ENCODE measurements at places on chromosomes 1 and 21.

- no peak for DNase-seq
These were observed 16.3 kb downstream of the PIK3C2B start for GRCh38 chr1:204478172-204478899.

DNA sequence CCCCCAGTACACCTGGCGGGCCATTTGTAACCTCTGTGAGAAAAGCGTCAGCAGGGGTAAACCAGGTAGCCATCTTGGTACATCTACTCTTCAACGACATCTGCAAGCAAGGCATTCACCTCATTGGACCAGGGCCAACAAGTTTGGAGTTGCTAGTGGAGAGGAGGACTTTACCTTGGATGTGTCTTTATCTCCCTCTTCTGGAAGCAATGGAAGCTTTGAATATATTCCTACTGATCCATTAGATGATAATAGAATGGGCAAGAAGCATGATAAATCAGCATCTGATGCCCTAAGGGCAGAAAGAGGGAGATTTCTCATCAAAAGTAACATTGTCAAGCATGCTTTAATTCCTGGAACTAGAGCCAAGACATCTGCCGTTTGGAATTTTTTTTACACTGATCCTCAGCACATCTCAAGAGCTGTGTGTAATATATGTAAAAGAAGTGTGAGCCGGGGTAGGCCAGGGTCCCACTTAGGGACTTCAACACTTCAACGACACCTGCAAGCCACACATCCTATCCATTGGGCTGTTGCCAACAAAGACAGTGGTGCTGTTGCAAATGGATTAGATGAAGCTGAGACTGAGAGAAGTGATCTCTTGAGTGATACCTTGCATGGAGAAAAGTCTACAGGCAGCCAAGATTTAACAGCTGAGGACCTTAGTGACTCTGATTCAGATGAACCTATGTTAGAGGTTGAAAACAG is 2.7 kb downstream of the ZBED6 start:
- no peak for DNase-seq

- no peak for DNase-seq
These were observed 366.9 kb downstream of the TGFB2 start for GRCh38 chr1:218711884-218712674.

DNA sequence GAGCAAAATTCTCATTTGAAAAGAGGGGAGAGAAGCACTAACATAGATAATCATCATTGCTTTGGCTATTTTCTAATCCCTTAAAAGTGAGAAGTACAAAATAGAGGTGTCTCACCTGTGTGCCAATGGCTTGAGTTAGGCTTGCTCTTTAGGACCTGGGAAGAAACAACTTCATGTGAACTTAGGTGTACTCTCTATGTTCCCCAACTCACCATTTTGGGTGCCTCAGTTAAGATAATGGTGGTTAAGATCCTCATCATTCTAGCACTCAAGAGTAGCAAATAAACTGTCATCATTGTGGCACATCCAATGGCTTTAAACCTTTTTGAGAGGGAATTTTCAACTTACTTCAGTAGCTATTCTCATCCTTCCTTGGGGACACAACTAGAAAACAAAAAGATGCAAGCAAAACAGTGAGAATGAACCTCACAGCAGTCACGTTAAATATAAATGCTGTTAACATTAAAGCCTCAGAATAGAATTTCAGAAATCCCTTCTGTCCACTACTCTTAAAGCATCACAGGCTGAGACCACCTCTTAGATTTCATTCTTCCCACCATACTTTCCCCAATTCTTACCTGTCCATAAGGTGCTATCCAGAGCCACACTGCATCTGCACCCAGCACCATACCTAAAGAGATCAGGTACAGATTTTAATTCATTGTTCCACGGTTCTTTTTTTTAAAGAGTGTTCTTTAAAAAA is 1.2 kb downstream of the GAS5 start:
- peak; percentile 29 for DNase-seq

DNA sequence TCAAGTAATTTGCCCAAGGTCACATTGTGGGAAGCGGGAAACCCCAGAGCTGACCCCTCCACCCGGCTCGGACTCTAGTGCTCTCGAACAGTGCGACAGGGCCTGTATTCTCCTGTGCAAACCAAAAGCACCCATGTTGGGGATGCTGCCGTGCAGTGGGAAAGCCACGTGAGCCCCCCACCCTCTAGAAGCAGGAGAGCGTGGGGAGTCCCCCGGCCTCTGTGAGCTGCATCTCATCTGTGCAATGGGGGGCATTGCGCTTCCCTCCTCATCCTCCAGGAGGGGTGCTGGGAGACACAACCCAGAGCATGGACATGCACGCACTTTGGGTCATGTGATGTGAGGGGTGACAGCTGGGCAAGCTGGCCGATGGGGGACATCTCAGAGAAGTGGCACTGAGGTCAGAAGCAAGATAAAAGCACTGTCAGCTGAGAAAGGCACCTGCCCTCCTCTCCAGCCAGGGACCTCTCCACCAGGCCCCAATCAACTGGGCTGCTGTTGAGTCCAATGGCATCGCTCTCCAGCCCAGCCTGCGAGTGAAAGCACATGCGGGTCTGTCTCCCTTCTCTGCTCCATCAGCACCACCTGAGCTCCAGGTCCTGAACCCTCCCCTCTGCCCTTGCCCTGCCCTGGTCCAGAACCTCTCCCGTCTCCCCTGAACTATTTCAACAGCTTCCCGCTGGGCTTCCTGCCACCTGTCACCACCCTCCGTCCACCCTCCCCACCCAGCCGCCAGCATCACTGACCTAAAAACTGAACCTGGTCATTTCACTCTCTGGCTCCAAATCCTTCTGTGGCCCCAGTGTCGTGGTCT is 76.4 kb upstream of the IFFO2 start:
- DNase-seq, result no peak

DNA sequence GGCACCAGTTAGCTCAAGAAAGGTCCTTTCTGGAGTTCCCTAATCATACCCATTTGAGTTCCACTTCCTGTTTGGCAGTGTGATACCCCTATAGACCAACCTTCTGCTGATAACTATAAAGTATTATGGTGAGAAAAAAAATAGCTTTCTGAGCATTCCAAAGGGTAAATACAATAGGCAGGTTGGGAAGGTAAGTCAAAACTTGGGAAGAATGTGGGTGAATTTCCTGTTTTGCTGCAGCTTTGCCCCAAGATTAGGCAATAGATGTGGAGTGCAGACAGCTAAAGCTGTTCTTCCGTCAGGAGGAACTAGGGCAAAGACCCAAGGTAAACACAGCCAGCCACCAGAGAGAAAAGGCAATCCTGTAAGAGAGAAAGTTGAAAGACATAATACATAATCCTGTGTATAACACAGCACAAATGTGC is 49.9 kb upstream of the GUCA2A start:
- DNase-seq, result no peak

DNA sequence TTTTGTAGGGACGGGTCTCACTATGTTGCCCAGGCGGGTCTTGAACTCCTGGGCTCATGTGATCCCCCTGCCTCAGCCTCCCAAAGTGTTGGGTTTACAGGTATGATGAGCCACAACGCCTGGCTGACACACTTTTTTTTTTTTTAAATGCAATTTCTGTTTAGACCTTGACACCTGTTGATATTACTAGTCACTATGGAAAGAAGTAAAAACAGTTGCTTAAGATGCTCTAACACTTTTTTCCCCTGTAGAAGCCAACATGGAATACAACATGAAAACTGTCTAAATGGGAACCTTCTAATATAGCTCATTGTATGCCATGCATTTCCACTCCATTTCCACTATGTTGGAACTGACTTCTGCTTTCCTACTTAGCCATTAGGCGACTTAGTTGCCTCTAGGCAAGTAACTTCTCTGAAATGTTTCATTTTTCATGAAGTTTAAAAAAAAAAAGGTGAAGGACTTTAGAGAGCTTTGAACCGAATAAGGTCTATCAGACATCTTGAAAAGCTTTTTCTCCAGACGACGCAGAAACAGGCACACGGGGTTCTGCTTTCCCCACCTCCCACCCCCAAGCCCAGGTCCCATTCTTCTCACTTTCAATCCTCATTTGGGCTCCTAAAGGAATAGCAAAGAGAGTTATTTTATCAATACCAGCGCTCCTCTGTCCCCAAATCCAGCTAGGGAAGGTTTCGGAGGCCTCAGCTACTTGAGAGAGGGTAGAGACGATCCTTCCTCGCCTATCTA is 648 bp upstream of the DR1 start:
- DNase-seq, result no peak

- no peak for DNase-seq
These were observed 10.0 kb downstream of the LTN1 start for GRCh38 chr21:28982637-28983036.

DNA sequence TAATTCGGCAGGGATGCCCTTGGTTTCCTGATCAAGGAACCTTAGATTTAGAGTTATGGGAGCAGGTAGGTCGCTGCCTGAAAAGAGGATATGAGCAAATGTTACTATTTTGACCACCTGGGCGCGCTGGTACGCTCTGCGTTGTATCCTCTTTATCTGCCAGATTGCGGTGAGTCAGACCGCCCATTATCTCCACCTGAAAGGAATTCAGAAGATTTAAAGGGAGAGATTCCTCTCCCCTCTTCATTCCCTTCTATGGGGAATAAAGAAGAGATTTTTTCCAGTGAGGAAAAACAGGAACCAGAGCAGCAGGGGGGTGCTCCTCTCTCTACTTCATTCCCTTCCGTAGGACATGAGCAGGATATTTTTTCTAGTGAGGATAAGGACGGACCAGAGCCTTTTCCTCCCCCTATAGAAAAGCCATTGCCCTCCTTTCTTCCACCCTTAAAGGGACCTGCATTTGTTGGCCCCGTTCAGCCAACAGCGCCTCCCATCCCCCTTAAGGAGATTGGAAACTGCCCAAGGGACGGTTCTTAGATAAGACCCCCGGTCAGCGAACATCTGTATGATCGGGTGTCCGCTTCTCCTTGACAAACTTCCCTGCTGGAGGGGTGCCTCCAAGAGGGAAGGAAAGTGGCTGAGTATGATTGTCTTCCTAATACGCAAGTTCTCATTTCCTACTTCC is 34.1 kb downstream of the CLCA1 start:
- peak; percentile 37 for DNase-seq

DNA sequence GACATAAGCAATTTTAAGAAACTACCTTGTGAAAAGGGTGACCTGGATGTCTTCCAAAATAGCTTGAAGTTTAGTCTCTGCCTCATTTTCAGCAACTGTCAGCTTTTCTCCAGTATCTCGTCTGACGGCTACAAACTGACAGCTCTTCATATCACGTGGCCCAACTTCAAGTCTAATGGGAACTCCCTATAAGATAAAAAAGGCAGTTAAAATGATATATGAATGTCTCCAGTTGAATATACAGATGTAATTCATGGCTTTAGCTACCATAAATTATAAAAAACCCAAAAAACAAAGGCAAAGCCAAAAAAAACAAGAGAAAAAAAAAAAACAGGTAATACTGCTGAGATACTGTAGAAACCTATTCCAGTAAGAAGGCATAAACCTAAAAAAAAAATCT is 44.9 kb upstream of the SLC30A10 start:
- DNase-seq, result no peak

GRCh38 chr1:161020509-161021164 is at the start of gene F11R:
F11R (minus strand) TSS chr1:161021152; CDS start chr1:161021073, 79 bp downstream.
- DNase-seq, result peak; percentile 61

DNA sequence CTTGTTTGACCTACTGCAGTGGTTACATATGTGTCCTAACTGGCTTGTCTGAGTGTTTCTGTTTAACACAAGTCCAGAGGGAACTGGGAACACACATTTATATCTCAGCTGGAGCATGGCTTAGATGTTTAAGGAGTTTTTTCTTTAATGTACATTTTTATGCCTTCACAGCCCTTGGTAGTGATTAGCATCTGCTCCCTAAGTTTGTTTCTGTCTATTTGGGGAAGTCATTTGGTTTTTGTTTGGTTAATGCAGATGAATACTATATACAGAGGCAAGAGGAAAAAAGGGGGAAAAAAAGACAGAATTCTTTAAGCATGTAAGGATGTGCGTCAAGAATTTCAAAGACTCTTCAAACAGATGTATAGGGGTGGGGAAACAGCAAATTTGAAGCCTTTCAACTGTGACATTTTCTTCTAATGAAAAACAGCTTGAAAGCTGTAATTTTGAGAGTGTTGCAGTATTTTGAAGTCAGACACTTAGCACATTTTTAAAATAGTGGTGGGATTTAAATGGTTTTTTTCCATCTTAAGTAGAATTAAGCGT is 15.4 kb downstream of the MACO1 start:
- DNase-seq, result no peak

GRCh38 chr1:95653618-95654017 is 419.6 kb downstream of the RWDD3 start:
- DNase-seq, result no peak

DNA sequence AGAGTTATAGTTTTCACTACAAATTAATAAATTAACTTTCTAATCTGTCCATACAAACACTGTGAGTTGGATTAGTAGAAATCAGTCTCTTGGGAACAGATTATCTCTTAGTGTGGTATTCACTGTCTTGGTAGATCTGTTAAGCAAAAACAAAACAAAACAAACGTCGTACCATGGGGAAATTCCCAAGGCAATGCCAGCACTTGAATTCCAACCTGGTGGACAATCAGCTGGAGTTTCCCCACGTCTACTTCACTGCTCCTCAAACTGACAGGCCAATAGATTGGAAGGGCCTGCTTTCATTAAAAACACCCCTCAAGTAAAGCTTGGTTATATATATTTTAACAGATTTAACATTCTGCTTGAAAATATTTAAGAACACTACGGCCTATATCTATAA is 31.9 kb downstream of the GDAP2 start:
- no peak for DNase-seq

DNA sequence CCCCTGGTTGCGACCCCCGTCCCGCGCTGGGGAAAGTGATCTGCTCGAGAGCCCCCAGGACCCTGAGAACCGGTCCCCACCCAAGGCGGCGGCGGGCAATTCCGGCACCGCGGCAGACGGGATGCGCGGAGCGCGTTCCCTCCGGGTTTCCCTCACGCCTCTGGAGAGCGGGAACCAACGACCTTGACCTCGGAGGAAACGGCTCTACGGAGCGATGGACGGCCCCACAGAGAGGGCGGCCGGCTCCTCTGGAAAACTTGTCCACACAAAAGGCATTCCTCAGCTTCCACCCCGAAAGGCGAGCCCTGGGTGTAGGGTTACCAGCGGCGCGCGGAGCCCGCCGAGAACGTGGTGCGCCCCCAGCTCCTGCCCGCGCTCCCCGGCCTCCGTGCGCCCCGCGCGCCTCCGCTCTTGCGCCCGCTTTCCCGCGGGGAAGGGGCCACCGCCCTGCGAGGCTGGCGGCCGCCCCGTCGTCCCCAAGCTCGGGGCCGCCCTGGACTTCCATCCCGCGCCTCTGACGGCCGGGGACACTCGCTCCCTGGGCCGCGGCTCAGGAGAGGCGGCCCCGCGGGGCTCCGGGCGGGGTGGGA is 391 bp upstream of the KIAA1614 start:
- DNase-seq, result no peak

- no peak for DNase-seq
These were observed 92.2 kb downstream of the DYRK1A start for GRCh38 chr21:37458669-37459276.

DNA sequence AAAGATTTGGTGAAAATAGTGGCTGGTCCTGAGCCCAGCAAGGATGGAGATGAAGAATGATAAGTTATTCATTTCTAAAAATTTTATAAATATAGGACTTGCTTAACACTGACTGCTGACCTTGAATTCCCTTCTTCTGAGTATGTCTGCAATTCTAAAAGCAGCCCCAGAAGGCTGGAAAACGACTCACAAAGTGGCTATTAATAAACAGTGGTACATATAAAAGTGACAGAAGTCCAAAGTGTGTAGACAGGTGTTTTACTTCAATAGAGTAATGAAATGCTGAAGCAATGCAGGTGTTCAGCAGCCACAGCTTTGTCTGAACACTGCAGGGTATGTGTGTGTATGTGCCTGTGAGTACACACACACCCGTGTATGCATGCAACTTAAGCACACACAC is 219.0 kb upstream of the NRIP1 start:
- no peak for DNase-seq

- no peak for DNase-seq
These were observed 341.5 kb downstream of the KCNH1 start for GRCh38 chr1:210792250-210793102.

All from GM12865 (cell line).